ENCODE measurements at places on chromosomes 2 and 18.

GRCh38 chr2:176140513-176141317 is 10.6 kb upstream of the HOXD4 start:
- DNase-seq = peak; percentile 76

GRCh38 chr2:30663806-30664205 is 143.4 kb downstream of the CAPN13 start:
- DNase-seq = no peak

DNA sequence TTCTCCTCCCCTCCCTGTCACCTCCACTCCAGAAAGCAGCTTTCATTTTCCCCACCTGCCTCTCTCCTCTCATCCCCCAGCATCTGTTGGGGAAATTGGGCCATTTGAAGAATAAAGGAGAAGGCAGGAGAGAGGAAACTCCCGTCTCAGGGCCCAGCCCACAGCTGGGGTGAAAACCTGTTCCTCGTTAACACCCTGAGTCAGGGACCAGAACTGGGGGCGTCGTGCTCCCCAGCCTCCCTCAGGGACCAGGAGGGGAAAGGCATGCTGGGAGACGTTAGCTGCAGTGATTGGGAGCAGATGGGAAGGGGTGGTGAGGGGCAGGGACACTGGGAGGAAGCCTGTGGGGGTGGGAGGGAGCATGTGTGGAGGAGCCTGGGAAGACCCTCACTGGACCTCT is 251.3 kb downstream of the DYSF start:
- DNase-seq = no peak

GRCh38 chr2:18455236-18455862 is 105.1 kb downstream of the RDH14 start:
- DNase-seq = no peak

DNA sequence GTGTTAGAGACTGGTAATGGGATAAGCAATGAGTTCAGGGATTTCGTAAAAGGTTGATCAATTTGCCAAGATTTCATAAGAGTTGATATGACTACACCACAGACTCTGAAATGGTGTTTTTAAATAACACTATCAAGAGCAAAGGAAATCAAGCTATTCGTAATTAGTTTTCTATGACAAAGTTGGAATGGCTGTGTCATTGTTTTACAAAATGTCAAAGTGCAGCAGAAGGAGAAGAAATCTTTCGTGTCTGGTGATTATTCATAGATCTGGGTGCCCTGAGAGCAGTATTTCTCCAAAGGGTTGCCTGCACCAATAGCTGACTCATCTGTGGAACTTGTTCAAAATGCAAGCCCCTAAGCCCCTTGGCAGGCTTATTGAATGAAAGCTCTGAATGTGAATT is 70.1 kb downstream of the NABP1 start:
- DNase-seq = peak; percentile 56

GRCh38 chr2:240962300-240963064 is 35.9 kb upstream of the SNED1 start:
- no peak for DNase-seq

GRCh38 chr2:144452989-144453336 is 67.0 kb downstream of the ZEB2 start:
- DNase-seq = no peak

GRCh38 chr2:126749537-126749936 is 93.6 kb downstream of the GYPC start:
- DNase-seq = peak; percentile 2

DNA sequence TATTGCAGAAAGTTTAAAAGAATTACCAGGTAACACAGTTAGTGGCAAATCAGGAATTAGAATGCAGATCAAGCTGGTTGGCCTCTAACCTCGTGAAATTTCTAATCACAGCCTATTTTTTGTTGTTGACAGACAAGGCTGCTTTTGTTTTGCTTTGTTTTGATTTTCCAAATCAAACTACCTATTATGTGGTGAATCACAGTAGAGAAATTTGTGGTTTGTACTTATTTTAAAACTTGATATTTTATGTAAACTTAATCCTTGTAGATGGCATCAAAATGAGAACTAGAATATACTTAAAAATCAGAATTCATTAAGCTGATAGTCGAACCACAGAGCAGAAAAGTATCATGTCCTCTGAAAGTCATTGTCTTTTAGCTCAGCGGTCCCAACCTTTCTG is 258.1 kb downstream of the CTNNA2 start:
- no peak for DNase-seq

GRCh38 chr2:84388133-84388532 is 70.9 kb downstream of the SUCLG1 start:
- no peak for DNase-seq

GRCh38 chr2:121774235-121774634 is 18.8 kb downstream of the TSN start:
- no peak for DNase-seq

GRCh38 chr2:63040586-63040985 is 10.0 kb upstream of the OTX1 start:
- DNase-seq = no peak

GRCh38 chr2:235746257-235746934 is 252.6 kb downstream of the AGAP1 start:
- peak; percentile 60 for DNase-seq

- no peak for DNase-seq
These were observed 231.7 kb upstream of the FOSL2 start for GRCh38 chr2:28160986-28161425.

DNA sequence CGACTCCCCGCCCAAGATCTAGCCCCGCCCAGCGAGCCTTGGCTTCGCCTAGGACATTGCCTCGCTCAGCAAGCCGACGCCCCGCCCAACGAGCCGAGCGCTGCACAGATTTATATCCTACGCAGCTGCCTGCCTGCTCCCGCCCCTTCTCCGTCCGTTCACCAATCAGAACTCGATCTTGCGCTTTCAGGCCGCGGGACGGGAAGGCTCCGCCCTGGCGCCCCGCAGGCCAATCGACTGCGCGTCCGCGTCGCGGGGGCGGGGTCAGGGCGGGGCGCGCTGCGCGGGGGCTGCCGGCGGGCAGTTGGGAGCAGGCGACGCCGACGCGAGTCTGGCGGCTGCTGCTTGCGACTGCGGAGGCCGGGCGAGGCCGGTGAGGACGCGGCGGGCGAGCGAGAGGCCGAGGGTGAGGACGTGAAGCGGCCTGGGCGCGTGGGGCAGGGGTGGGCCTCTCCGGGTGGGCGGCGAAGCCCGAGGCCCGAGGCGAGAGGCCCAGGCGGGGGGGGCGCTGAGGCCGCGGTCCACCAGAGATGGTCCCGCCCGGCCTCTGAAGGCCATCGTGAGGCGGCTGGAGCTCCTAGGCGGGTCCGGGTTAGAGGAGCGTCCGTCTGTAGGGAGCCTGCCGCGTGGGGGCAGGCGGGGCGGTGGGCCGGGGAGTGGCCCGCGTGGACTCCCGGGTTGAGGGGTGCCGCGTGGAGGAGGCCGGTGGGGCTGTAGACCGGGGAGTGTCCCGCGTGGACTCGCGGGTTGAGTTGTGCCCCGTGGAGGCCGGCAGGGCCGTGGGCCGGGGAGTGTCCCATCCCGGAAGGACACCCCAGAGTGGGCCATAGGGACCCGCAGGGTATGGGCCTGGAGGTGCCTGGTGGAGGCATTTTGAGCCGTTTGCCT is at the start of gene FARP2:
Gene FARP2 (plus strand): TSS at position 303 of the 888 bp plus-strand sequence. CDS start 16,823 bp downstream, outside the sequence.
- peak; percentile 97 for DNase-seq

- no peak for DNase-seq
These were observed 370.2 kb upstream of the SLC14A2 start for GRCh38 chr18:45245091-45245511.

DNA sequence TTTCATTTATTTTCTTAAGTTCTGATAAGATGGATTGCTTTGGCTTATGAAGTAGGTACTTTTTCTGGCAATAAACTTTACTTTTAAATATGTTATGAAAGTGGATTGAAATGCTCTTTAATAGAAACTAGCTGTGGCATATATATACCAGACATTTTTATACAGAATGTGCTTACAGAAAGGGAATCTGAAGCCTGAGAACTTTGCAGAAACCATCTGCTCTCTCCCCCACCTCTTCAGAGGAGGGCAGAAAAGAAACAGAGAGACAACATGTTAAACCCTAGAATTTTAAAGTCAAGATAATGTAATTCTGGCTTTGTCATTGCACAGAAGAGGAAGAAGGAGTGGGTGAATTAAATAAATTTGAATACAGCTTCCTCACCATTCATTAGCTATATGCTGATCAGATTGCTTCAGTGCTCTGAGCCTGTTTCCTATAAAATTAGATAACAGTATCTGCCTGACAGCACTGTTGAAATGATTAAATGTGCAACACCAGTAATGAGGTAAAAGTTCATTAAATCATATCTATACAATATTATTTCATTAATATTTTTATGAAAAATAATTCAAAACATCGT is 247.3 kb downstream of the CNTNAP5 start:
- no peak for DNase-seq

DNA sequence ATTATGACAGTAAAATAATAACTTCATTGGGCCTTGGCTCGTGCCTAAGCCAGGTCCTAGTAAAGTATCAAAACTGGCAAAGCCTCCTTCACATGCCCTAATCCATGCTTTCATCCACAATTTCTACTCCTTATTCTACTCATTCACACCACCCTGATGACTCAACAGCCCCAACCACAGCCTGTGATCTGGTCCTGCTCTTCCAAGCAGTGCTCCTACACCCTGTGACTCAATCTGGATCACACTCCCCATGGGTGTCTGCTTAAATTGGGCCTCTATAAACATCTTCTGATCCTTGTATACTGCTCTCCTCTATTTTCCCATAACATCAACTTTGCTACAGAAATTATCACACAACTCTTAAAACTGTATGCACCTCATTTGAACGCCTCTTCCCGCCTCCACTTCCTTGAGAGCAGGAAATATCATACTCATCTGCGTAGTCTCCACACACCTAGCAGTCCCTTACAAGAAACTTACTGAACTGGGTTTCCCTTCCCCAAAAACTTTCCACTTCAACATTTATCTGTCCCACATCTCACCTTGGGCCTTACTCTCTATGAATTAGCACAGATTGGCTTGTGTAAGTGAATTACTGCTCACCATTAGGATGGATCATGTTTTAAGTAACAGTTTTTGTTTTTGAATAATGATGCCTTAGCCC is 15.9 kb downstream of the GTF3C3 start:
- peak; percentile 53 for DNase-seq

DNA sequence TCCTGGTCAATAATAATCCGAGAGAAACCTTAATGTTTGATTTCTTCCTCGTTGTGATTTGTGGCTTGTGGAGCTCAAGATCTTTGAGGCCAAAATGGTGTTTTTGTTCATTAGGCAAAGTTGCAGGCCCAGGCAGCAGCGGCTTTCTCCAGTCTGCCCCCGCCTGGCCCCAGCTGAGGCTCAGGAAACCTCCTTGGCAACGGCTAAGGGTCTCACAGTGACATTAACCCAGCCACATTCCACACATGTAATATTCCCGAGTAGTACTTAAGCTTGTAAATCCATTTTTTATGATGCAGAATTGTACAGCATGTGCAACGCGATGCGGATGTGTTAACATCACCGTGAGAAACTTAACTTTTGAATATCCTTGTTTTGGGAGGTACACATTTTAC is 200.1 kb downstream of the BCL11A start:
- no peak for DNase-seq

GRCh38 chr2:101089419-101089818 is 61.8 kb downstream of the TBC1D8 start:
- no peak for DNase-seq

DNA sequence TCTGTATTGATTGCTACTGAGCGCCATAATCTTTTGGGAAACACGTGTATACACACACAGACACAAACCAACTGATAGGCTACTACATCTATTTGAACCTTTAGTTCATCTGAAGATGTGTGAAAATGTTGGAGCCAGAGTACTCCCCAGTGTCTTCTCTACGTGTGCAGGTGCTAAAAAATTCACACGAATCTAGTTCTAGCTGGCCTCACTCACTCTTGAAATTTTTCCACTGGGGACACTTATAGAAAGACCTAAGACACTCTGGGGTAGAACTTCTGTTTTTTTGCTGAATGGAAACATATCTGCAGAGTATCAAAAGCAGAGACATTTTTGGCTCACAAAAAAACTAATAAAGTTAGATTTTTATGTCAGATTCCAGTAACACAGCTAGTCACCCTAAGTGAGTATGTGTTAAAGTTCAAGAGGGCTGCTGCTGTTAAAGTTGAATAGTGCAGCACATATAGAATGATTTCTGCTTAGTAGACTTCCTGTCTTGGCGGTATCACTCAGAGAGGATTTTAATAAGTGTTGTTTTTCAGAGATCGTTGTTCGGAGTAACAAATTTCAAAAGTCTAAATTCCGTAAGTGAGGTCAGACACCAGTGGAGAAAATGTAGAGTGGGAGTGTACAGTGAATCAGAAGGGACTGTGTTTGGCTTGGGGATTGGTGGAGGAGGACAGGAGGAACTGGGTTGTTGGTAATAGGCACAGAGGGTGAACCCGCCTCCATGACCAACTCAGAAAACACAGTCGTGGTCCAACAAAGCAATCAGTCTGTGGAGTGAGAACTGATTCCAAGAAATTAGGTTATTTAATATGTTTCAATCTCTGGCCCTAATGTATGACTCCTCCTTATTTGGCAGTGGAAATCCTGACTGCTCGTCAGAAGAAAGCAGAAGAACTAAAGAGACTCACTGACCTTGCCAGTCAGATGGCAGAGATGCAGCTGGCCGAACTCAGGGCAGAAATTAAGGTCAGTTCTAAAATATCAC is 43.1 kb downstream of the KCTD18 start:
- peak; percentile 62 for DNase-seq

DNA sequence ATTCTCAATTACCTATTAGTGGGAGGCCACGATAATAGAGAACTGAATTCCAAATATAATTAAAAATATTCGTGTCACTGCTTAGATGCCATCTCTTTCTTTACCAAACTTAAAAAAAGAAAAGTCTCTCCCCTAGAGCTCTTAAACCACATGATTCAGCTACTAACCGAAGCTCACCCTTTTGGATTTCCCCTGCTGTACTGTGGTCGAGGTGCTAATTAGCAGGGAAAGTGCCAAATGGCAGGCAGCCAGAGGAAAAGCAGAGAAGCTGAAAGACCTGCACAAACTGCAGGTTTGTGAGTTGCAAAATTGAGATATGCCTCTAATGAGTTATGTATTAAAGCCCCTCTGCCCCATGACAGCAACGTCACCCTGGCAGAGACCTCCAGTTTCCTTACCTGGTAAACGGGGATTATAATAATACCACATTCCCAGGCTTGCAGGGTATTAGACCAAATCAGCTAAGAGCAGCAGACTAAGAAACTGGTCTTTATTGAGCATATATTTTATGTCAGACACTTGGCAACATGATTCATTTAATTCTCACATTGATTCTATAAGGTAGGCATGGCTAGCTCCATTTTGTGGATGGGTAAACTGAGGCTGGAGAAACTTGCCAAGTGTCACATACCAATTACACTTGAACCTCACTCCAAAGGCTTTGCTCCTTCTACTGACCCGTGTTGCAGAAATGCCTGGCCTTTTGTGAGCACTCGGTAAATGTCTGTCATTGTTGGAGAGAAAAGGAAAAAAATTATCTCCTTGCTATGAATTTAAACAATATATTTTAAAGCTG is 259.7 kb downstream of the LPIN1 start:
- peak; percentile 75 for DNase-seq

GRCh38 chr2:152971685-152972084 is 253.3 kb downstream of the ARL6IP6 start:
- no peak for DNase-seq

- no peak for DNase-seq
These were observed 676.0 kb upstream of the SALL3 start for GRCh38 chr18:78303519-78304191.

- DNase-seq = no peak
These were observed 26.8 kb upstream of the HAAO start for GRCh38 chr2:42819160-42819559.
